Left lobe of liver (tissue), 2 donors: ENCODE measurements at places on chromosomes 2 and 18. TPM values are rescaled to one million over a fixed set of nuclear protein-coding genes. Genes with fewer than 3 reads are reported as not detected.

GRCh38 chr2:23528690-23529089, 143.7 kb downstream of the KLHL29 start:
- DNase-seq = no peak

DNA sequence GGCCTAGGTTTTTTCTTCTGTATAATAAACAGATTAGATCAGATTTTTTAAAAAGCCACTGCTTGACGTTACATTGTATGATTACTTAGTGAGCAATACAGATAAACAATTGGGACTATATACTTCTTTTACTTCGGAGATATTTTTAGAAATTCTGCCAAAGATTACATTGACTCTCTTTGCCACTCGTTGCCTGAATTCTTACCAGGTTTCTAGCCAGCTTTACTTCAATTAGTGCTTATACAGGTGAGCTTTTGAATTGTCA, 156.6 kb downstream of the HAUS1 start:
- DNase-seq = no peak

DNA sequence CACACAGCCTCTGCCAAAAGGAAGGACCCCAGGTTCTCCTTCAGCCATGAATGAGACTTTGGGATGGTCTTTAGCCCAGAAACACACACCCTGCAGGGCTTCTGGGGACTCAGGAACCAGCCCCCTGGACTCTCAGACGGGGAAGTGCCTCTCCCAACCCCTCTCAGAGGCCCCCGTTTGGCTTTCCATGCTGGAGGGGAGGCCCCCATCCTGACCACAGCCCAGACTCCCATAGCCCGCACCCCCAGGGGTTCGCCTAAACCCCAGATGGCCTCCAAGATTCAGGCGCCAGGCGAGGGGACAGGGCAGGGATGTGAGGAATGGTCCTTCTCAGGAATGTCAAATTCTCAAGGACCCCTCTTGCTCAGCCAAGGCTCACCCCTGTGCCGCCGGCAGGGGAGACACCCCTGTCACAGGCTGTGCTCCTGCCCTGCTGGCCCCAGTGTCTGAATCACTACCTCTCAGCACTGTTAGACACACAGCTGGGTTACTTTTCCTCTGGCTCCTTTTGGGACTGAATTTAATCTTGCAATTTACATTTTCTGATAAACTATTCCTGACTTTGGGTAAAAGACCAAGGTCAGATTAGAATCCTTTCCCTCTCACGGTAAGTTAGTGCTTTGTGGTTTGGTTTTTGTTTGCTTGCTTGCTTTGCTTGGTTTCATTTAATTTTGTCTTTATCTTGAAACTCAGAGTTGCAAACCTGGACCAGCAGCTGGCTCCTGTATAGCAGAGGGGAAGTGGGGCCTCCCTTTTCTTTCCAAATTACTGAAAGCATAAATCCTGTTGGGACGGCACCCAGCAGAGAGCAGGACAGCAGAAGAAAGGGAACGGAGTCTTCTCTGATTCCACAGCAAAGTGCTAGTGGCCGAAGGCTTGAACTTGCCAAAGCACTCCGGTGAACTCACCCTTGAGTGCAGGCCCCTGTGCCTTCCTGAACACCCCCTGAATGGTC, 198.9 kb upstream of the RAB6C start:
- no peak for DNase-seq

GRCh38 chr2:234842753-234843152, 109.1 kb upstream of the SH3BP4 start:
- DNase-seq = no peak

GRCh38 chr2:24875272-24875671, 44.8 kb downstream of the ADCY3 start:
- no peak for DNase-seq

The HADHA gene
- total RNA-seq = 144 TPM
